ENCODE measurements at places on chromosomes 12 and 14.

GRCh38 chr12:42180990-42181596 lies 36.4 kb upstream of the GXYLT1 start:
- DNase-seq: no peak

GRCh38 chr12:15477761-15478160 lies 155.5 kb downstream of the PTPRO start:
- DNase-seq: no peak

DNA sequence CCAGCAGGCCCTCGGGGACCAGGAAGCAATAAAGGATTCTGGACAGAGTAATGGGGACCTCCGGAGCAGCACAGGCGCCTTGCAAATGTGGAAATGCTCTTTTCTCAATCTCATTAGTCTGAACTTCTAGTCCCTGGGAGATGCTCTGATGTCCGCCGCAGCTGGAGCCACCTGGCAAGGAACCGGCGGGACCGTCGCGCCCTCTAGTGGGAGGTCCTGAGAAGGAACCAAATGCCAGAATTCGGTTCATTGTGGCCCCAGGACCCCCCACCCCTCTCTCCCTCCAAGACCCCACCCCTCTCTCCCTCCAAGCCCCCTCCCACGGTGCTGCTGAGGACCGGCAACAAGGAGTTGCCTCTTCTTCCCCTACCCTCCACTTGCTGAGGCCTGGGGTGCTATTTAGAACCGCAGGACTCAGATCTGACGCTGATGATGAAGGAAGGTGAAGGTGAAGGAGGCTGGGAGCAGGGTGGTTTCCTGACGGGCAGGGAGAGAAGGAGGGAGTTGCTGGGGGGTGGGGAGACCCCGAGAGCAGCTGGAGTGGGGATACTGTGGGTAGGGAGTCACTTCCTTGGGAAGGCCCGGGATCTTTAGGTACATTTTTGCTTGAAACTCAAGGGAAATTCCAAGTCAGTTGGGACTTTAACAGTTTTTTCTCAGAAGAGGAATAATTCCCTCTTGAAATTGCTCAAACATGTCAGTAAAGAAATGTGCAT lies 42.5 kb downstream of the SMIM41 start:
- DNase-seq: peak; percentile 72

GRCh38 chr12:53677016-53677799 lies 1.3 kb upstream of the ATP5MC2 start:
- peak; percentile 7 for DNase-seq

DNA sequence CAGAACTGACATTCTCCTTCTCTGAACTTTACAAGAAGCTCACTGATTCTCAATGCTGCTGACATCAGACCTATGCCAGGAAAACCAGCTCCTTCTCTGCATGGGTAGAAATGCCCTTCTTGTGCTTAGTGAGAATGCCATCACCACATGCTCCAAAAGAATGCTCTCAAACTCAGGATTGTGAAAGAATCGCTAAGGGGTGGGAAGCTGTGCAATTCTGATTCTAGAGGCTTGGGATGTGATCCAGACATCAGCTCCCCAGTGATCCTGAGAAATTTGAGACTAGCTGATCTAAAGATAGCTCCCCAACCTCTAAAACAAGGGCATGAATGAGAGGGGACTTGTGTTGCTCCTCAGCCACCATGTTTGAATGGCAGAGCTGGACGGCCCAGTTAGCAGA lies 113.2 kb downstream of the DPF3 start:
- no peak for DNase-seq

GRCh38 chr12:110790301-110790700 lies 47.6 kb upstream of the PPP1CC start:
- no peak for DNase-seq

GRCh38 chr12:68387338-68387737 lies 55.2 kb upstream of the MDM1 start:
- no peak for DNase-seq

DNA sequence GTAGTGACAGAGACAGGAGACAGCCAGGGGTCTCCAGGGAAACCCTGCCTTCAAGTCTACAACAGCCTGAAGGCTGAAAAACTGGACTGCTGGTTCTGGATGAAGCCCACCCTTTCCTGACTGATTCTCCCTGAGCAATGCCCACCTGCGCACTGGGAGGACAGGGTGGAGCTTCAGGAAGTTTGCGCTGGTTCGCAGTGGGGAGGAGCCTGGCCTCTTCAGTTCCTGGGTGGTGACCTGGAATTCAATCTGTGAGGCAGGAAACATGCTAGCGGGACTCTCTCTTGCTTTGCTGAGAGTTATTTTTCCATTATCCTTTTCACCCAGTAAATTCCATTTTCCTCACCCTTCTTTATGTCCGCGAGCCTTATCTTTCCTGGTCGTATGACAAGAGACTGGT lies 600.8 kb downstream of the TRHDE start:
- no peak for DNase-seq

GRCh38 chr14:95322651-95323050 lies 2.9 kb upstream of the CLMN start:
- DNase-seq: no peak

DNA sequence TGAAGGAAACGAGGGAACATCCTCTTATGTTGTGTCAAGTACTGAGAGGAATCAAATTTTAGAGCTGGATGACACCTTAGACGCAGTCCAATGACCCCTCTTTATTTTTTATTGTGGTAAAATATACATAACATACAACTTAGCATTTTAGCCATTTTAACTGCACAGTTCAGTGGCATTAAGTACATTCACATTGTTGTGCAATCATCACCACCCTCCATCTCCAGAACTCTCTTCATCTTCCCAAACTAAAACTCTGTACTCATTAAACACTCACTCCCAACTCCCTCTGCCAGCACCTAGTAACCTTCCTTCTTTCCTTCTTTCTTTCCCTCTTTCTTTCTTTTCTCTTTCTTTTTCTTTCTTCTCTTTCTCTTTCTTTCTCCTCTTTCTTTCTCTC lies 97.2 kb upstream of the SLC24A4 start:
- DNase-seq: no peak

- no peak for DNase-seq
These were observed 1.7 kb upstream of the HOXC4 start for GRCh38 chr12:54051874-54052437.

- no peak for DNase-seq
These were observed 164.5 kb downstream of the STXBP6 start for GRCh38 chr14:24885410-24885913.

DNA sequence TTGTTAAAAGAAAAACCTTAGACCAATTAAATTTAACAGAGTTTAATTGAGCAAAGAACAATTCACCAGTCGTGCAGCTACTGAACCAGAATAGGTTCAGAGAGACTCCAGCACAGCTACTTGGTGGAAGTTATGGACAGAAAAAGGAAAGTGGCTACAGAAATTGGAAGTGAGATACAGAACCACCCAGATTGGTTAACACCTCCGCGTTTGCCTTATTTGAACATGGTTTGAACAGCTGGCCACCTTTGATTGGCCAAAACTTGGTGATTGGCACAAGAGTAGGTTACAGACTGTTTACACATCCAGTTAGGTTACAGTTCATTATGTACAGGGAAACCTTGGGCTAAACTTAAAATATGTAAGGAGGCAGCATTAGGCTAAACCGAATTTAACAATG lies 54.9 kb downstream of the SRGAP1 start:
- DNase-seq: no peak

- peak; percentile 39 for DNase-seq
These were observed 29.6 kb downstream of the SMUG1 start for GRCh38 chr12:54159140-54159539.

GRCh38 chr12:131052063-131052781 lies 98.5 kb downstream of the ADGRD1 start:
- DNase-seq: no peak

DNA sequence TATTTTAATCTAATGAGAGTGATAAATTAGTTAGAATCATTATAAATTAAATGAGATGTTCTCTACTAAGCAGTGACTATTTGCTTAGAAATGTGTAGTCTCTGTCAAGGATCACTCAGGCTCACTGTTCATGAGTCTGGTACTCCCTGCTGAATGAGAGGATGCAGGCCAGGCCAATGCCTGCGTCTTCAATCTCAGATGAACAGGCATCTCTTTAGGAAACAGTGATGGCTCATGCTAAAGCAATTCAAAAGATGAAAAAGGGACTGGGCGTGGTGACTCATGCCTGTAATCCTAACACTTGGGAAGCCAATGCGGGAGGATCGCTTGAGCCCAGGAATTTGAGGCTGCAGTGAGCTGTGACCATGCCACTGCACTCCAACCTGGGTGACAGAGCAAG lies 106.8 kb downstream of the ZFC3H1 start:
- DNase-seq: no peak

- no peak for DNase-seq
These were observed 96.5 kb downstream of the PRMT8 start for GRCh38 chr12:3587402-3588013.

DNA sequence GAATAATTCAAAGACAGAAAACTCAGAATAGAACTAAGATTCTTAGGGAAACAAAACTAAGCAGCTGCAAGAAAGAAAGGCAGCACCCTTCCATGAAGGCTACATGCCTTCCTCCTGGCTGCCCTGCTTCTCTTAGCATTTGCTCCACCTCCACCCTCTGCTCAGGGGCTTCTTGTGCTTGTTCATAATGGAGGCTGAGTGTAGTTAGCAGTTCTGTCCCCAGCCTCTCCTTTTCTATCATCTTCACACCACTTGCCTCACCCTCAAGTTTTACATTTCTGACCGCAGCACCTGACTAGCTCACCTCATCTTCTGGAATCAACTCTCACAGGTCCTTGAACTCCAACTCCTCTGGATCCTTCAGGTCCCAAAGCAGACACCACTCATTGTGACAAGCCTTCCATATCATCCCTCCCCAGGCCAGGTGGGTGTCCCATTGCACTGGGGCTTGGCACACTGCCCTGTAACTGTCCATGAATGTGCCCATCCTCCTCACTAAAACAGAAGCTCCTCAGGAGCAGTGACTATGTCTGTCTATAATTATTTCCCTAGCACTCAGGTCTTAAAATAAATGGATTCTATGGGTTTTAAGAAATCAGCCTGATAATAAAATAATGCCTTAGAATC lies 139.1 kb downstream of the TMTC1 start:
- no peak for DNase-seq

- no peak for DNase-seq
These were observed 66.5 kb upstream of the CAND1 start for GRCh38 chr12:67202678-67203012.

- no peak for DNase-seq
These were observed 1168.5 kb upstream of the FLRT2 start for GRCh38 chr14:84361476-84361875.

DNA sequence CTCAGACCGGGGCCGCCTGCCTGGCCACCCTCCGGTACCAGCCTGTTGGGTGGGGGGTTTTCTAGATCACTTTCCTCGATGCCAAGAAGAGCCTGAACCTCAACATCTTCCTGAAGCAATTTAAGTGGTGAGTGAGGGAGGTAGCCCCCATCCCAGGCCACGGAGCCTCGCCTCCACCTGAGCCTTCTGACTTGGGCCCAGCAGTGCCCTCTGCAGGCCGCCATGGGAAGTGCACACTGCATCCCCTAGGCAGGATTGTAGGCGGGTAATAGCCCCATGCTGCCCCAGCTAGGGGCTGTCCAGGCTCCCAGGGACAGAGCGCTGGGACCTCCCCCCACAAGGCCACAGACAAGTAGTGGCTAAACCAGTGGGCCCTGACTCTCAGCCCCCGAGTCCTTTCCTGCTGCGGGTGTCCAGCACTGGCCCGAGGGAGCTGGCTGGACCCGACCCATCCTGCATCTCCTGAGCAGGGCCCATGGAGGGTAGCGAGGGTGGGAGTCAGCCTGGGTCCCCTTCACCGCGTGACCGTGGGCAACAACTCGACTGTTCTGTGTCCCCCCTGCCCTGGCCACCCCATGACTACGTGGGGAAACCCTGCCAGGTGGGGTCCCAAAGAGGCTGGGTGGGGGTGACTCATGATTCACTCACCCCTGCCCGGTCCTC lies 15.3 kb upstream of the ADSS1 start:
- DNase-seq: peak; percentile 79

- DNase-seq: no peak
These were observed 11.8 kb downstream of the MTERF2 start for GRCh38 chr12:106975098-106975497.

- DNase-seq: no peak
These were observed 41.4 kb upstream of the NUDT4 start for GRCh38 chr12:93336291-93336741.

GRCh38 chr12:85280984-85281630 lies 1.1 kb downstream of the ALX1 start:
- no peak for DNase-seq

DNA sequence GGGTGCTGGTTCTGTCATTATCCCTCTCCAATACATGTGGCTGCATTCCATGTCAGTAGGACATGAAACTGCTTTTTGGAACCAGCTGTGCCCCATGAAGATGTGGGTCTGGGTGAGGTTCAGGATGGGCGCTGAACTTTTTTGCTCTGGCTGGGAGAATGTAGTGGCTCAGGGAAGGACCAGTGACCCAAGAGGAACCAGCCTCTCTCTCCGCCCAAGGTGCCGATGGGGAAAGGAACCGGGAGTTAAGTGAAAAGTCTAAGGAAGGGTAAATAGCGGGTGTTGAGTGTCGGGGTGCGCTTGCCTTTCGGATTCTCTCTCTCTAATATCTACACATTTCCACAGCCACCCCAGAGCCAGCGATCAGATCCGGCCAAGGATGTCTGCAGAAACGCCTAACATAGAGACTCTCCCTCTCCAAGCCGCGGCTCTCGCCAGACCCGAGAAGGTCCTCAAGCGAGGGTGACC lies 7.8 kb downstream of the ARHGEF25 start:
- no peak for DNase-seq

DNA sequence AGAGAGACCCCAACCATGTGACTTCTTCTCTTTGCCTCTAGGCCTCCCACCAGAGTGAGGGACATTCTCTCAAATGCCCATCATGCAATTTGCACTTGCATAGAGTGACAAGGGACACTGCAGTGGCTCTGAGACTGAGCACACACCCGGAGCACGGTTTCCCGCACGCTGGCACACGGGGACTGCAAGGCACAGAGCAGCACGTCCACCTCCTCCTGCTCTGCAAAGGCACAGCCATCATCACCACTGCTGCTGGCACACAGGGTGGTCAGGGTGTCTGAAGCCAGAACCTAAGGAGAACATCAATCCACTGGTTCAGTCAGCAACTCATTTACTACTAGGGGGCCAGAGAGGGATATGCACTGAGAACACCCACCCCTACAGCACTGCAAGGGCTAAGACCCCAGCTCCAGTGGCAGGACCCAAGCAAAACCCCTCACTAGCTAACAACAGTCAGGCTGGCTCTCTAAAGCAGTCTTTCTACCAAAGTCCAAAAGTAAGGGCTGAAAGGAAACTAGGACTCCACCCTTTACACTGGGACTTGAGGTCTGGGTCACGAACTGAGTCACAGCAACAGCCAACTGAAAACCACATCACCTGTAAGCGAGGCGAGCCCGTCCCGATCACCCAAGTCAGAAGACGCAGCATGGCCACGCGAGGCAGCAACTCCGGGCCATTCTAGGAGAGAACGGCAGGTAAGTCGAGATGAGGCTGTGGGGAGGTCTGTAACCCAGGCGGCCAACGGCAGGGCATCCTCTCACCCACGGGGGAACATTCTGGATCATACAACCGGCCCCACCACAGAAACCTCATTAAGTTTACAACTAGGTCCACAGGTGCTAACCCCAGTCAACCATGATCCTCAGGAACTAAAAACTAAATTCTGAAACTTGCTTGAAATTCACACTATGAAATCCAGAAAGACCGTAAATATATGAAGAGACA lies 37.9 kb downstream of the GCN1 start:
- peak; percentile 10 for DNase-seq

GRCh38 chr14:20820063-20820904 lies 17.6 kb upstream of the RNASE1 start:
- DNase-seq: no peak

GRCh38 chr14:103130017-103130764 lies 6.9 kb downstream of the TNFAIP2 start:
- DNase-seq: no peak
